Dorsolateral prefrontal cortex (tissue), 122 donors: ENCODE measurements at places on chromosomes 3 and 15.

GRCh38 chr3:58487140-58487886 is 4.6 kb upstream of the KCTD6 start:
- no peak for DNase-seq

GRCh38 chr3:189502256-189502655 is 128.9 kb upstream of the TP63 start:
- DNase-seq = no peak

GRCh38 chr3:24199300-24199699 is 254.2 kb downstream of the NR1D2 start:
- DNase-seq = no peak

GRCh38 chr3:133213937-133214336 is 175.7 kb downstream of the TMEM108 start:
- DNase-seq = no peak
